ENCODE measurements at places on chromosomes 6 and 20.

DNA sequence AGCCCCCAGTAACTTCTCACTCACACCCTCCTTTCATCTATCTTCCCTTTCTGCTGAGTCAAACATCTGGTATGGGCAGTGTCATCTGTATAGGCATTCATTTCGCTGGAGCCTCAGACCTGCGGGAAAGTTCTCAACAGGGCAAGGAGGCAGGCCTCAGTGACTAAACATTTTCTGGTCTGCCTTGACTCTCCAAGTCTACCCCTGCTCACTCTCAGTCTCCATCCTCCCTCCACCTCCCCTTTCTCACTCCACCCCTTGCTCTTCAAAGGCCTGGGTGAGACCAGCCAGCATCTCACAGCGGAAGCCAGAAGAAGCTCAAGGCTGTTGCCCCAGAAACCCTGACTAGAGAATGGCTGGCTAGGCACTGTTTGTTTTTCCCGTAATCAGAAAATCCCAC, 105.0 kb upstream of the BEND6 start:
- peak; percentile 88 for DNase-seq

- no peak for DNase-seq
Observed at GRCh38 chr20:40607927-40608326, 81.1 kb downstream of the MAFB start.

- no peak for DNase-seq
Observed at GRCh38 chr6:160349020-160349441, 853 bp downstream of the SLC22A3 start.

DNA sequence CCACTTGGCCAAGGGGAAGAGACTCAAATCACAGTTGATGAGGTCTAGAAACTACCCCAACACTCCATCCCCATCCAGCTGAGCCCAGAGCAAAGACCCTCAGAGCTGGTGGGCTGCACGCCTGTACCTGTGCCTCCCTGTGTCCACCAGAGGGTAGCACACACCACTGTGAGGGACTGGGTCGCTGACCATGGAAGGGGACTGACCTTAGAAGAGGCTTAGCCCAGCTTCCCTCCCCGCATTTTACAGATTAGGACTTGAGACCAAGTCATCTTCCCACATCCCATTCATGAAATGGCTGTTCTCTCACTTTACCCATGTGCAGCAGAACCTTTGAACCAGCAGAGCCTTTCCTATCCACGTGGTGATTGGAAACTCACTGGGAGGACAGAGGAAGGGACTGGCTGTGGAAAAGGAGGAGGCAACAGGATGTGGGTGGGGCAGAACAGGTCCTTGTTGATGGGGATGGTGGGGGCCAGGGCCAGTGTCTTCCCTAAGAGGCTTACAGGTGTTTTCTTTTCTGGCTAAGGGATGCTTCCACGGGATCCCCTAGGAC, 44.3 kb downstream of the CPXM1 start:
- no peak for DNase-seq

DNA sequence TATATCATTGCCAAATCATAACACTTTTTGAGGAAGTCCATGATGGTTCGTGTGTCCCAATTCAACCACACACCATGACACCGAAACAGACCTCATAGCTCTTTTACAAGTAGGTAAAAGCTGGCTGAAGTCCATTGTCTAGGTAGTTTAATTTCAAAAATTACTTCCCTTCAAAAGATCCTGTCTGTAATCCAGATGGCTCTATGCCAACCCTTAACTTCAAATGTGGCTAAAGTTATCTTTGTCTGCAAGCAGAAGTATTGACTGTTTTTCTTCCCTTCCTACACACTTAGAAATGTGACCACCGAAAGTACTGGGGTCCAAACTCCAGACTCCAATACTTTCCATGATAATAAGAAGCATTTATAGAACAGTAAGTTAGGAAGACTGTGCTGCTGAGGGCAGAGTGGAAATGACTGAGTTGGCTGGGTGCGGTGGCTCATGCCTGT, 8.3 kb upstream of the TIAM2 start:
- DNase-seq = no peak

- no peak for DNase-seq
Observed at GRCh38 chr20:63265891-63266515, 6.6 kb upstream of the ARFGAP1 start.

- DNase-seq = peak; percentile 11
Observed at GRCh38 chr6:31128093-31128676, 7.9 kb upstream of the CDSN start.

DNA sequence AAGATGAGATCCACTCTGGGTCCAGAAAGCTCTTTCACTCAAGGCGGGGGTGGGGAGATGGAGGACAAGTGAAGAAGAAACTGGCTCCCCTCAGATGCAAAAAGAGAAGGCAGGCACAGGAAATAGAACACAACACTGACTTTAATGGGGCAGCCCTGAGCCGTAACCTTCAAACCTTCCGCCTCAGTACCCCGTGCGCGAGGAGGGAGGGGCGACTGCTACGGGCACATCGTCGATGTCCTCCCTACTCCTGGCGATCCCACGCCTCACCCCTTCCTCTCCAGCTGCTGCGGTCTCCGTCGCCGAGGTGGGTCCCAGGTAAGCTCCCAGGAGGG, 3.9 kb downstream of the SPEF1 start:
- no peak for DNase-seq

DNA sequence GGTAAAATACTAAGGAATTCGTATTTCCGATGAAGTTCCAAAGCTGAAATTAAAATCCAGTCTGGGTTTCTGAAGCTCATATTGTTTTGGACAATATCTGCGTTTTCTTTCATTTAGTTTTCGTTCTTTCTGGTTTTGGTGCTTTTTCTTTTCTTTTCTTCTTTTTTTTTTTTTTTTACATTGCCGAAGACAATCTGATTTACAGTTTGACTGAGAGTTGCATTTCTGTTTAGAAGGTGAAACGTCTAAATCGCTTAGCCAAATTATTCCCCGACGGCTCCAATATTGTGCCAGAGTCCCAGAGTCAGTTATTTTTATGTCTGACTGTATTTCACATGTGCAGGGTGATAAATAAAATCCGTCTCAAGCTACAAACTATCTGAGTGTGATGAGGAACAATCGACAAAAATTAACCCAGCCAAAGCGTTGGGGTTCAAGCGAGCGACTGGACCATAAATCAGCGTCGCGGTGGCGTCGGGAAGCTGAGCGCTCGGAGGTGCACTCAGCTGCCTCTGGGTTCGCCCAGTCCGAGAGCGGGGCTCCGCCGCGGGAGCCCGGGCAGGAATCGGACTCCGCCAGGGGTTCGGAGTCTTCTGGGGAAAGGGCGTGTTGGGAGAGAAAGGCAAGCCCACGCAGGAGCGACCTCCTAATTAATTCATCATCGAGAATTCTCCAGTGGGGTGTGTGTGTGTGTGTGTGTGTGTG, 8.2 kb upstream of the TBX18 start:
- DNase-seq = no peak

- no peak for DNase-seq
Observed at GRCh38 chr20:33917831-33918525, 75.7 kb upstream of the RALY start.

GRCh38 chr6:39818695-39819094, 26.5 kb downstream of the DAAM2 start:
- DNase-seq = no peak

Measured in RCC 7860 (cell line).